Muscle of arm (tissue), 14 donors: ENCODE measurements at places on chromosomes 12 and 14.

GRCh38 chr14:95208598-95208997 is 51.3 kb upstream of the DICER1 start:
- DNase-seq: no peak

DNA sequence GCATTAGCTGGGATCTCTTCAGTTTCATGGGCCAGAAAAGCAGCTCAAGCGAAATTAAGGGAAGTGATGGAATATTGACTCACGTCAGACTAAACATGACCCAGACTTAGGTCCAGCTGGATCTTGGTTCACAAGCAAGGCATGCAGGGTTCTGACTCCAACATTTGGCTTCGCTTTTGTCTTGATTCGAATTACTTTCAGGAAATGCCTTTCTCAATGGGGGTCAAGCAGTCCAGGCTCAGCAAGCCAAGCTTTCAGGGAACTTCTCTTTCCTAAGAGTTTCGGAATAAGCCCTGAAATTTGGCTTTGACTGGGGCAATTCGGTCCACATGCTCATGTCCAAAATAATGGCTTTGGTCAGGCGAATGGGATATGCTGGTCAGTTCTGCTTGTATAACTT is 678.7 kb upstream of the TMEM132C start:
- DNase-seq: peak; percentile 20

DNA sequence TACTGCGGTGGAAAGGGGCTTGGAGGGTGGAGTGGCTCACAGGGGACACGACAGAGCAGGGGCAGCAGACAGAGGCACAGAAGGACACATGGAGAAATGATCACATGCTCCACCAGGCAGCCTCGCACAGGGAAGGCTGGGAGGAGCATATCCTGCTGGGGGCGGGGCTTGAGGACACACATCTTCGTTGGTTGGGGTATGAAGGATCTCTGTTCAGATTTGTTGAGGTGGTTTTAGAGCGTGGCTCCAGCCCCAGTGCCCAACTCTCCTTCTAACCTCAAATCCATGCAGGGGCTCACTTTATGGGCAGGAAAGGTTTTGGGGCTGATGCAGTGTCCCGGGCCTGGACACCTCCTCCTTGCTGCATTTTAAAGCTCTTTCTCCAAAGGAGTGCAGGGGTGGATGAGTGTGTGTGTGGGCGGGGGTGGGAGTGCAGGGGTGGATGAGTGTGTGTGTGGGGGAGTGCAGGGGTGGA is 733 bp upstream of the P3H3 start:
- DNase-seq: peak; percentile 86

- DNase-seq: no peak
Observed at GRCh38 chr12:111268738-111269572, 99.9 kb downstream of the PHETA1 start.

DNA sequence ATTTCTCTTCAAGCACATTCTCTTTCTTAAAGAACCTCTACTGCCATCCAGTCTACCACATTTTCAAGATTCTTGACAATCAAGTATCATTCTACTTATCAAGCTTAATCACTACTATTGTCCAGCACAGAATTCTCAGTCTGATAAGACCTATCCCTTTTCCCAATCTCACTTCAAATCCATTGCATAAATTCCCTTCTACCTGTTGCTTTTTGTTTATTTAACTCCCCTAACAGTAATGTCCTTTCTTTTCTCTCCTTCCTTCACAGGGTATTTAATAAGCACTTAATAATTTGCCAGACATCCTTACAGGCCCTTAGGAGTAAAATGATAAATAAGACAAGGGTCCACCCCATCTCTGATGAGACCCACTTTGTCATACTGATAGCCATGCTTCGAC is 41.7 kb downstream of the ZFC3H1 start:
- DNase-seq: no peak

GRCh38 chr12:51813931-51814310 is 34.6 kb downstream of the FIGNL2 start:
- DNase-seq: no peak

- no peak for DNase-seq
Observed at GRCh38 chr14:22861651-22862050, 9.9 kb upstream of the LRP10 start.

- peak; percentile 29 for DNase-seq
Observed at GRCh38 chr12:93302331-93303229, 75.1 kb upstream of the NUDT4 start.

DNA sequence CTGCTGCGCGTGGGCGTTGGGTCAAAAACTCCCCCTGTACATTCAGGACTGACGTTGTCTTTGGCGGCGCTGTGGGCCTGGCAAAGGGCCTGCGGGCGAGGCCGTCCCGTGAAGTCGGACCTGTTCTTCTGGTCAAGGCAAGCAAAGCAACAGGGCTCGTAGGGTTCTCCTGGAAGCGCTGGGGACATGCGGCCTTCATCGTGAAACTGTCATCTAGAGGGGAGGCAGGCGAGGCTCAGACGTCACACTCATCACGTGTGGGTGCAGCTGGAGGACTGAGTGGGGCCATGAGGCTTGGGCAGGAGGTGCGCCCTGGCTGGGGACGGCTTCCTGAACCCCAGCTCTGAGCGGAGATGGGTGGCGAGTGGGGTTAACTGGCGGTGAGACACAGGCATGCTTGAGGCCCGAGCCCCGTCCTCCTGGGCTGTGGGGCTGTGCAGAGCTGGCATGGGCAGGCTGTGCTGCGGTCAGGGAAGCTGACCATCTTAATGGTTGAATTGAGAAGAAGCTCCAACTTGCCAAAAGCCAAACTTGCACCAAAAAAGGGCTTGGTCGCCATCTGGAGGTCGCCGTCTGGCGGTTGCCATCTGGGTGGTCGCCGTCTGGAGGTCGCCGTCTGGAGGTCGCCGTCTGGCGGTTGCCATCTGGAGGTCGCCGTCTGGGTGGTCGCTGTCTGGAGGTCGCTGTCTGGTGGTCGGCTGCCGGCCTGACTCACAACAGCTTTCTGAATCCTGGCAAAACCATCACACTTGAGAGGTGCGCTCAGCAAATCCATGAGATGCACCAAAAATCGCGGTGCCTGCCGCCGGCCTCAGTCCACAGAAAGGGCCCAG is 66.2 kb downstream of the NOC4L start:
- no peak for DNase-seq

- DNase-seq: no peak
Observed at GRCh38 chr12:51085757-51086156, 2.4 kb upstream of the CSRNP2 start.

- DNase-seq: no peak
Observed at GRCh38 chr14:33717866-33718265, 233.0 kb downstream of the EGLN3 start.

DNA sequence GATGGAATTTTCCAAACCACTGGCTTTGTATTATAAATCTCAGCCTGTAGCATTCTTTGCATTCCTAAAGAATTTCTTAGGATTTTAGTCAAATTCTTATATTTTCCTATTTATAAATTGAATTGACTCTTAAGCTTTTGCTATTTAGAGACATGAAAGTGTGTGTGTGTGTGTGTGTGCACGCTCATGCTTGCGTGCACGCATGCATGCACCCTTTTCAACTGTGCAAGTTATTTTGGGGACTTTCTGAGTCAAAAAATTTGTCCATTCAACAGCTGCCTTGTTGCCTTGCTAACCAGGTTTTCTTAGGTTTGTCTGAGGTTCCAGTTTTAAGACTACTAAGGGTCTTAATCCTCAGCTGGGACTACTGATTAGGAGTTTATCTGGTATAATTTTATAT is 42.6 kb downstream of the GPATCH2L start:
- DNase-seq: no peak

- DNase-seq: no peak
Observed at GRCh38 chr12:46412857-46413256, 40.3 kb upstream of the SLC38A2 start.

DNA sequence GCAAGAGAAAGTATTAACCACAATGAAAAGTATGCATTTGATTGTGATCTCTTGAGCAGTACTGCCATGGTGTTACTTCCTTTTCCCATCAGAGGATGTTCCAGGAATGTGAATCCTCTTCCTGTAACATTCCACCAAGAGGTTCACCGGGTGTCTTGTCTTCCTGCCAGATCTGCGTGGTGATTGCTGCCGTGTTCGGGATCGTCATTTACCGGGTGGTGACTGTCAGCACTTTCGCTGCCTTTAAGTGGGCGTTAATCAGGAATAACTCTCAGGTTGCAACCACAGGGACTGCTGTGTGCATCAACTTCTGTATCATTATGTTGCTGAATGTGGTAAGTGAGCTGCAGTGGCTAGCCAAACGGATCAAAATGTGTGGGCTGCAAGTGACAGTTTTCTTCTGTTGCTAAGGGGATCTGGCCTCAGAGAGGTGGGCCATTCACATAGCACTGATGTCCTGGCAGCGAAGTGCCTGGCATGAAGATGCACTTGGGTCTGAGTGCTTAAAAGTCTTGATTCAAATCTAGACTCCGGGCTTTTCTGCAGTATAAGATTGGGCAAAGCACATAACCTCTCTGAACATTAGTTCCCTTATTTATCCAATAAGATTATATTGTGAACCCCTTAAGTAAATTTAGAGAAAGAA is 123.4 kb downstream of the SLC5A8 start:
- no peak for DNase-seq

GRCh38 chr12:117587631-117588287 is 226.3 kb upstream of the NOS1 start:
- peak; percentile 18 for DNase-seq

DNA sequence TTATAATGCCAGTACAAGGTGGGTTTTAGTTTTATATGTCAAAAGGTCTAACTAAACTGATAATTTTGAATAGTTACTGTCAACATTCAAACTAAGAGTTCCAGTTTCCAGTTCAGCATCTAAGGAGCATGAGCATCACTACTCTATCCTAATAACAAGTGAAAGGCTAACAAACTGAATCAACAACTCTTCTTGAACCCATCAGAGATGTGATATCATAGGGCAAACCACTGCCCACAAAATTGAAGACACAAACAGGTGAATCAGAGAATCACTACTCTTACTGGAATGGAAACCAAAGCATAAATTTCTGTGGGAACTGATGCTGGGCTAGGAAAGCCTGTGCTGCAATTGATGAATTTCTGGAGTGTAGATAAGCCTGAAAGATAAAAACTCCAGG is 140.7 kb upstream of the GRIP1 start:
- no peak for DNase-seq

DNA sequence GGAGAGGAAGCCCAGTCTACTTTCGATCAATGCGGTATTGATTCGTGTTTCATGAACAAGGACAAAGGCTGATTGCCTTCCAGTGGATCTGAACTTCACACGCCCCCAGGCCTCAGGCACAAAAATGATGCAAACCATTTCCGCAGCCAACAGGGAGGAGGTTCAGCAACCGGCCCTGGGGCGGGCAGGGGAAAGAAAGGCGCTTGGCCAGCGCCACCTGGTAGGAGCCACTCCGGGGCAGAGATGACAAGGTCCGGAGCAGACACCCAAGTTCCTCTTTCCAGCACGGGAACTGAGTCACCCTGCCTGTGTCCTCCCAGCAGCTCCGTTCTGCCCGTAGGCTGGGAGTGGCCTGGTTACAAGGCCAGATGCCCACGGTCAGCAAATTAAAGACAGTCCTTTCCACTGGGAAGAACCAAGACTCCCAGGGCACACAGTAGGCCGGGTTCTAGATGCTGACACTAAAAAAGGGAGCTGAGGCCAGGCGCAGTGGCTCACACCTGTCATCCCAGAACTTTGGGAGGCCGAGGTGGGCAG is 136.3 kb downstream of the SCARB1 start:
- no peak for DNase-seq

GRCh38 chr12:20628999-20629398 is 66.1 kb upstream of the SLCO1C1 start:
- DNase-seq: no peak

DNA sequence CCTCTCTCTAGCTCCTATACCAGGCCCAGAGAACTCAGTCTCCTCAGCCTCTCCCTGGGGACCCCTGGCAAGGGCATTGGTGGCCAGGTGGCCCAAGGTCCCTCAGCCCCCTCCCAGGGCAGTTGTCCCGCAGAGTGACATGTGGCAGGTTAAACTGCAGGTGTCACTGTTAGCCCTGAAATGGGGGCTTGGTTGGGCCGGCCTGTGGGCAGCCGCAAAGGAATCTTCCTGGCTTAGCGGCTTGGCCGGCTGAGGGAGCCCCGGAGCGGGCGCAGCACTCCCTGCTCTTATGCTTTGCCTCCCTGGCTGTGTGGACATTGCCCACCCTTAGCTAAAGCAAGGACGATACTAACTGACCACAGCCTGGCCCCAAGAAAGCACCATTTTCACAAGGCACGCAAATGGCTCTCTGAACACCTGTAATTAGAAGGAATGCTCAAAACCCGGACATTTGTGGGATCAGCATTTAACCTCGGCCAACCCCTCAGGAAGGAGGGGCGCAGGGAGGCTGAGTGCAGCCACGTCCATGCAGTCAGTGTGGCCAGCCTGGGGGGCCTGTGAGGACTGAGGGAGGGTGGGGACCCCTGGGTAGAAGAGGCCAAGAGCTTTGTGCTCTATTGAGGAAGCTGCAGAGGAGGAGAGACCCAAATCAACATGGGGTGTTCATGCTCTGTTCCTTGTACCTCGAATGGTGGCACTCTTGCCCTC is 82.2 kb downstream of the PAPOLA start:
- DNase-seq: no peak

DNA sequence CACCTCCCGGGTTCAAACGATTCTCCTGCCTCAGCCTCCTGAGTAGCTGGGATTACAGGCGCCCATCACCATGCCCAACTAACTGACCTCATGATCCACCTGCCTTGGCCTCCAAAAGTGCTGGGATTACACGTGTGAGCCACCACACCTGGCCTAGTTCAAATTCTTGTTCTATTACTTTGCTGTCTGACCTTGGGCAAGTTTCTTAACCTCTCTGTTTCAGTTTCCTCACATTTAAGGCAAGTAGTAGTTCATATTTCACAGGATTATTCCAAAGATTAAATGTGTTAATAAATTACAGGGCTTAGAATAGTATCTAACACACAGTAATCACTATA is 10.9 kb downstream of the RXYLT1 start:
- DNase-seq: no peak

GRCh38 chr14:98514016-98514415 is 758.0 kb downstream of the BCL11B start:
- no peak for DNase-seq

- peak; percentile 83 for DNase-seq
Observed at GRCh38 chr14:38255673-38256532, at the start of gene CLEC14A. Gene CLEC14A, minus strand, starts transcription at chr14:38256093. Its CDS starts 71 bp downstream, at chr14:38256022.

GRCh38 chr12:4421590-4422031 is 24.0 kb downstream of the FGF6 start:
- no peak for DNase-seq

- no peak for DNase-seq
Observed at GRCh38 chr12:104796475-104796862, 161.6 kb downstream of the SLC41A2 start.

DNA sequence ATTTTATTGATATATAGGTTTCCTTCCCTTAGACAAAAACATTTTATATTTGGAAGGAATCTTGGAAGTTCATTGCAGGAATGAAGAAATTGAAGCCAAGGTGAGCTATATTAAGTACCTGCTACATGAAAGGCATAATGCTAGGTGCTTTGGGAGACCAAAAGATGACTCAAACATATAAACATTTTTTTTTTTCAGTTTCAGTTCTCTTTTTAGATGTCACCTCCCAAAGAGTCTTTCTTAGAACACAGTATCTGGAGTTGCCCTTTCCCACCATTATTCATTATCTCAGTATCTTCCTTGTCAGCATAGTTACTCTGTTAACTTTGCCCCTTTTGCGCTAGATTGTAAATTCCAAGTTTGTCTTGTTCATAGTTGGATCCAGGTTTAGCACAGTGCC is 1.1 kb downstream of the LIN52 start:
- no peak for DNase-seq
